ENCODE measurements at places on chromosomes 12 and 14.

DNA sequence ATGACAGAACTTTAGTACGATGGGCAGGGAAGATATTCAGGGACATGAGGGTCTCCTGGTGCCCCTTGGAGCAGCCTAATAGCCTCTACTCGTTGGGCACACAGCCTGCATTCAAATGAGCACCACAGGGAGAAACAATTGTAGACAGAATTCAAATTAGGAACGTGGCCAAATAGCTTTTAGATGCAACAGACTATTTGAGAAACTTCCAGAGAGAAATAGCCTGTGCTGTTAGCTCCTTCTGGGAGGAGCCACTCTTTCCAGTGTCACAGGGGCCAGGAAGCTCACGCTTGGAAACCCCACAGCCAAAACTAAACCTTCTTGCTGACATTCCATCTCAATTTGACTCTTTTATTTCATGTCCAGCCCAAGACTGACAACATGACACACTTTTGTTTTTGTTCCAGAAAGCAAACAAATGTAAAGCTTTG, 114.5 kb downstream of the RPAP3 start:
- DNase-seq, result no peak

- no peak for DNase-seq
Observed at GRCh38 chr12:105262461-105263184, 26.6 kb upstream of the APPL2 start.

DNA sequence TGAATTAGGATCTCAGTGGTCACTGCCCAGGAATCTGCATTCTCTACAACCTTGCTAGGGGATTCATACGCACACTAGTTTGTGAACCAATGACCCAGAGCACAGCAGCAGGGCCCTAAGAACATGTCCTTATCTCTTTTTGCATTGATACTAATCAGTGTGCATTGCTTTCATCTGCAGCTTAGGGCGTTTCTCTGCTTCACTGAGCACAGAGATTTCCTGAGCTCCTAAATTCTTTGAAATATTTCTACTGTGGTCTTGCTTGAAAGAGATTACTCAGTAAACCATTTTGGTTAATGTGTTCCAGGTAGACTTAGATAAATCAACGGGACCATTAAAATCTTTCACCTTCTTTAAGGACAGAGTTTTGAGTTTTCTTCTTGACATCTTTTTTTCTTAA, 351.3 kb upstream of the KITLG start:
- DNase-seq, result no peak

- no peak for DNase-seq
Observed at GRCh38 chr12:93813972-93814821, 137.0 kb downstream of the CRADD start.

- DNase-seq, result no peak
Observed at GRCh38 chr12:76268267-76268666, 79.9 kb downstream of the BBS10 start.

DNA sequence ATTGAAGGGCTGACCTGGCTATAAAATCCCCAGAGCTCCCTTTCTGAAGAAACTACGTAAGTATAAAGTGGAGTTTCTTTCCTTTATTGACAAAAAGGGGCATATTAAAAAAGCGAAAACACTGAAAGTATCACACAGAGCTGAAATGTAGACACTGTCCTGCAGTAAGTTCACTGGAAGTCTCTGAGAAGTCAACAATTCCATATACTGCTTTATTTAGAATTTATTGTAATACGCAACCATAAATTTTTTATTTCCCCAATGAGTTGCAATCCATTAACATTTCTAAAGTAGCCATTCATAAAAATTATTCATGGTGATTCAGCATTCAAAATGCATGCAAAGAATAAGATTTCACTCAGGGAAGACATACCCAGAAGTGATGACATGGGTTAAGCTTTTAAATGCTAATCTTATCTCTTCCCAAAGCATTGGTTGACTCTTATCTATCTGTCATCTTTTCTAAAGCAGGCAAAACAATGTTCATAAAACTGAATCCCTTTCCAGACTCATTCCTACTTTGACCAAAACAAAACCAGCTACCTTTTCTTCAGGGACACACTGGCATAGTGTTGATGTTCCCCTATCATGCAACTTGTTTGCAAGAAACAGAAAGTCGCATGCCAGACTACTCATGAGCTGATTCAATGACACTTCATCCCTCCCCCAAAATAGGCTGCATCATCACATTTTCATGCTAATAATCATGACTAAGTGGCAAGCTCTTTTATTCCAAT, 17.3 kb downstream of the KITLG start:
- DNase-seq, result no peak

GRCh38 chr14:104095426-104096310, 10.2 kb downstream of the ASPG start:
- DNase-seq, result no peak

GRCh38 chr14:105711841-105712460, 185.6 kb downstream of the TMEM121 start:
- no peak for DNase-seq

GRCh38 chr12:6825398-6826124, 2.6 kb upstream of the P3H3 start:
- peak; percentile 69 for DNase-seq

DNA sequence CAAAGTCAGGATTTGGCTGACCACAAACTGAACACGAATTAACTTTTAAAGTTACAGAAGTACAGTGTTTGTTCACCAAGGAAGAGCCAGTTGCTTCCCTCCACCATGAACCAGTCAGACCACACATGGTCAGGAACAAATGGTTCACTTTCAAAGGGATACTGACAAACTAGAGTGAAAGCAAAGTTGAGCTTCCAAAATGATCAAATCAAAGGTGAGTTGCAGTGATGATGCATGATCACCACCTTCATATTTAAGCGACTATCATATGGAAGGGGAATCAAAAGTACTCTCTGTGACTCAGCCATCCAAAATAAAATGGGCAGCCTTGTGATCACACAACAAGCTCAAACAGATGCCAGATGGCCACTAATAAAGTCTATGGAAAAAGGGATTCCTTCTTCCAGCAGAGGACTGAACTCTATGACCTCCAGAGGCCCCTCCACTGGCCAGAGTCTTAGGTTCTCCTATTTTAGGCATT, 13.1 kb downstream of the NT5DC3 start:
- no peak for DNase-seq

GRCh38 chr12:112161711-112162110, 36.4 kb downstream of the TRAFD1 start:
- DNase-seq, result no peak

- no peak for DNase-seq
Observed at GRCh38 chr14:57389646-57390036, 745 bp upstream of the NAA30 start.

DNA sequence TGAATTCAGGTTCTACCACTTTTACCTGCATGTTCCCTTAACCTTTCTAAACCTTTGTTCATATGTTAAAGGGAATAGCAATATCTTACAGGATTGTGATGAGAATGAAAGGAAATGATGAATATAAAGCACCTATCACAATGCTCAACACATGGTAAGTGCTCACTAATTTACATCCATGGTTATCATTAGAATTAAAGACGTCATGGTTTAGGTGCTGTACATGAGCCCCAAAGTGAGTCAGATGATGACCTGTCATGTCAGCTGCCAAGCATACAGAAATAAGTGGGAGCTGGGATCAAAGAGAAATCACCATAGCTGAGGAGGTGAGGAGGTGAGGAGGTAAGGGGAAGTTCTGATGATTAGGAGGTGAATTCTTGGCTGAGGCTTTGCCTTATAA, 135.9 kb upstream of the ATP2B1 start:
- DNase-seq, result no peak

DNA sequence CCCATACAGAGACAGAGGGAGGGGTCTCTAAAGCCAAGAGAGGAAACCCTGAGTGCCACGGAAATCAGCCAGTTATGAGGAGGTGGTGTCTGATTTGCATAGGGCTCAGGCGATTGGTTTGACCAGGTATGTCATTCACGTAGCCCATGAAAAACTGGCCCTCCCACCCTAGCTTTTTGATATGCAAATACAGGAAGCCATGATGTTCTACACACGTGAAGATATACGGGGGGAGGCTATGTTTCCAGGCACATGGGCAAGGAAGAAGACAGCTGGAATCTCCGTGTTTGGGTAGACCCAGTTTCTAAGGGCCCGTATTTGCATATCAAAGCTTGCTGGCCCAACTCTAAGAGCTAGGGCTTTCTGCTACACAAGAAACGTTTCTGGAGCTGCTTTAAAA, 717.8 kb upstream of the SEL1L start:
- no peak for DNase-seq

- no peak for DNase-seq
Observed at GRCh38 chr12:94667031-94667540, 16.7 kb upstream of the TMCC3 start.

DNA sequence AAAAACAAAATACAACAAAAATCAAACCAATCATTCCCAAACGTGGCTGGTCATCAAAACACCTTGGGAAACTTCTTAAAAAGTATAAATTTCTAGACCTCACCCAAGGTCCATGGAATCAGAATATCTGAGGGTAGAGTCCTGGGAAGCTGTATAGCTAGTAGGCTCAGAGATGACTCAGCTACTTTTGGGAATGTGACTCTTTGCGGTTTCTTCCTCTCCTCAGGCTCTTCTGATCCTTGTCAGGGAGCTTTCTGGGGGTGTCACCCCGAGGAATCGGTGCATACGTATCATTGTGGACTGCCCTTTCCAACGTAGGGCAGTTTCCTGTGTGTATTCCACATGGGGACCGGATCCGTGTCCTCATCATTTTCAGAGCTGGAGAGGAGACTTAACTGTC, 14.8 kb downstream of the JDP2 start:
- no peak for DNase-seq

DNA sequence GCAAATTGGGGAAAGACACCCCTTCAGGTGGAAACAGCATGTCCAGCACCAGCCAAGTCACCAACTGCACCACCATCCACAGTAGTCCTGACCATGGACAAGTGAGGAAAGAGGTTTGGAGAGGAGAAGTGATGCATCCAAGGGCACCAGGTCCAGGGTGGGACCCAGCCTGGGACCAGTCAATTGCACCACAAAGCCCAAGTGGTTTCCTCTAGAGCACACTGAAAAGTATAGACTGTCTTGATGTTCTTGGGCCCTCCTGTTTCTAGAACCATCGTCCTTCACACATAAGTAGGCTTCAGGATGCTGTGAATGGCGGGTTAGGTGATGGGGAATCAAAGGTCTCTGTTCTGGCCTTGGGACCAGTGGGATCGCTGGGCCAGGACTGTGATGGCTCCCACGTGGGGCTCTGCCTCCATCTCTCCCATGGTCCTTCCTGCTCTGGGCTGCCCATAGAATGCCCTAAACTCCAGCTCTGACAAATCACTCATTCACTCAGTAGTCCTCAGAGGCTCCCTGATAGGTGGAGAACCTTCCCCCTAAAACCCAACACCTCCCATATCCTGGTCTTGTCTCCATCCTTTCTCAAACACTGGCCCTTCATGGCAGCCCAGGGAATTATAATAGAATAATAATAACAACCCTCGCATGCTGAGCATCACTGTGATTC, 9.2 kb downstream of the KRT79 start:
- DNase-seq, result no peak

DNA sequence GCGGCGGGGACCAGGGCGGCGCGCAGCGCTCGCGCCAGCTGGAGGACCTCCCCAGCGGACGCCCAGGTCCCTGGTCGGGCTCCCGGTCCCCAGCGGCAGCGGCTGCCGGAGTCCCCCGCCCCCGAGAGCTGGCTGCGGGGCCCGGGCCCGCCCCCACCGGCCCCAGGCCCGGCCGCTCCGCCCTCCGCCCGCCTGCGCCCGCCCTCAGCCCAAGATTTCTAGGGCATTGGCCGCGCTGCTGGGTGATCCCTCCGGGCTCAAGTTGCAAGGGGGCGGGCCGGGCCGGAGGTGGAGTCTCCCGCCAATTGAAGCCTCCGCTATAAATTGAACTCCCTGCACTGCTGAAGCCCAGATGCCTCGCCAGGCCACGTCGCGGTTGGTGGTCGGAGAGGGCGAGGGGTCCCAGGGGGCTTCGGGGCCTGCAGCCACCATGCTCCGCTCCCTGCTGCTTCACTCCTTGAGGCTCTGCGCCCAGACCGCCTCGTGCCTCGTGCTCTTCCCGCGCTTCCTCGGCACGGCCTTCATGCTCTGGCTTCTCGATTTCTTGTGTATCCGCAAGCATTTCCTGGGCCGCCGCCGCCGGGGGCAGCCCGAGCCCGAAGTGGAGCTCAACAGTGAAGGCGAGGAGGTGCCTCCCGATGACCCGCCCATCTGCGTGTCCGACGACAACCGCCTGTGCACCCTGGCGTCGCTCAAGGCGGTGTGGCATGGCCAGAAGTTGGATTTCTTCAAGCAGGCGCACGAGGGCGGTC, at the start of gene DIO3:
TSS of gene DIO3 (plus strand) at position 351 of the 752 bp plus-strand sequence.
- no peak for DNase-seq

GRCh38 chr14:35240231-35240630, 52.0 kb upstream of the PSMA6 start:
- no peak for DNase-seq

GRCh38 chr12:95633049-95633731, 81.9 kb upstream of the USP44 start:
- peak; percentile 95 for DNase-seq

GRCh38 chr14:97942921-97943320, 1145.7 kb downstream of the VRK1 start:
- DNase-seq, result no peak

- DNase-seq, result peak; percentile 23
Observed at GRCh38 chr14:91114079-91115065, 499 bp downstream of the DGLUCY start.

DNA sequence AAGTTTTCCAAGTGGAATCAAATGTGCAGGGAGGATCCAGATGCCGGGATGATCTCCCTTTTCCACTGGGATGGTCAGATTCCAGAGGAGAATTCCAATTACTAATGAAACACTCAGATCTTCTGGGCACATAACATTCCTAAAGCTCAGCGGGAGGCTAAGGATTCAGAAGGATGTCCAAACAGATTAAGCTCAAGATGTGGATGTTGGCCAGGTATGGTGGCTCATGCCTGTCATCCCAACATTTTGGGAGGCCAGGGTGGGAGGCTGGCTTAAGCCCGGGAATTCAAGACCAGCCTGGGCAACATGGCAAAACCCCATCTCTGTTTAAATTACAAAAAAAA, 62.0 kb upstream of the PNMA1 start:
- DNase-seq, result no peak

DNA sequence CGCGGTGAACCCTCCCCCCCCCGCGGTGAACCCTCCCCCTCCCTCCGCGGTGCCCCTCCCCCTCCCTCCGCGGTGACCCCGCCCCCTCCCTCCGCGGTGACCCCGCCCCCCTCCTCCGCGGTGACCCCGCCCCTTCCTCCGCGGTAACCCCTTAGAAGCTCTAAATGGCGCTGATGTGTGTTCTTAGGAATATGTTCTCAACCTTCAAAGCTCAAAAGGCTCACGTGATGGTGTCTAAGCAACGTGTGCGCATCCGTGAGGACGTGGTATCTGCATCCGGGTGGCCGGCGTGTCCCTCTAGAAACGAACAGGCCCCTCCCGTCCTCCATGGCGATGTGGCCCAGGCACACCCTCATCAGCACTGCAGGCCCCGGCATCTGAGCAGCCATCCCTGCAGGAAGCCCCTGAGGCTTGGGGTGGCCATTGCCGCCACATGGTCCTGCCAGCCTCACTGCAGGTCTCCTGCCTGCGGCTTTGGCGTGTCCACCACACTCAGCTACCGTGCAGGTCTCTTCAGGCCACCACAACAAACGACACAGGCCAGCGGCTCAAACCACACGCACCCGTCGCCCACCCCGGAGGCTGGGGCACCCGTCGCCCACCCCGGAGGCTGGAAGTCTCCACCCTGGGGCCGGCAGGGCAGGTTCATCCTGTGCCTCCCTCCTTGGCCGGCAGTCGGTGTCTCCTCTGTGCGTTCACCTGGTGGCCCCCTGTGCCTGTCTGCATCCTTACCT, 14.5 kb upstream of the FBRSL1 start:
- no peak for DNase-seq

Measured in NCI-H460 (cell line).